ENCODE measurements at places on chromosomes 5 and 9.

DNA sequence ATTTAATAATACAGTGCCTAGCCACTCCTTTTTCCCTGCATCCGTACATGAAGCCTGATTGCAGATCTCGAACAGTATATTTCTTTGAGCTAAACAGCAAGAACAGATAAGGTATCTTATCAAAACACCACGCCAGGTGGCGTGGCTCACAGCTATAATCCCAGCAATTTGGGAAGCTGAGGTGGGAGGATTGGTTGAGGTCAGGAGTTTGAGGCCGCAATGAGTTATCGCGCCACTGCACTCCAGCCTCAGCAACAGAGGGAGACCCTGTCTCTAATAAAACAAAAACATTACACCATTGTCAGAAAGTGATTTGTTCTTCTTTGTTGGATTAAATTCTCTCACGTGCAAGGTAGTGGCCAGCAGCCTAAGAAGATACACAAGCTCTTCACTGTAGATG lies 291.2 kb upstream of the DMRT1 start:
- DNase-seq = no peak

GRCh38 chr9:137030538-137031527 lies 1.1 kb downstream of the FUT7 start:
- DNase-seq = no peak

DNA sequence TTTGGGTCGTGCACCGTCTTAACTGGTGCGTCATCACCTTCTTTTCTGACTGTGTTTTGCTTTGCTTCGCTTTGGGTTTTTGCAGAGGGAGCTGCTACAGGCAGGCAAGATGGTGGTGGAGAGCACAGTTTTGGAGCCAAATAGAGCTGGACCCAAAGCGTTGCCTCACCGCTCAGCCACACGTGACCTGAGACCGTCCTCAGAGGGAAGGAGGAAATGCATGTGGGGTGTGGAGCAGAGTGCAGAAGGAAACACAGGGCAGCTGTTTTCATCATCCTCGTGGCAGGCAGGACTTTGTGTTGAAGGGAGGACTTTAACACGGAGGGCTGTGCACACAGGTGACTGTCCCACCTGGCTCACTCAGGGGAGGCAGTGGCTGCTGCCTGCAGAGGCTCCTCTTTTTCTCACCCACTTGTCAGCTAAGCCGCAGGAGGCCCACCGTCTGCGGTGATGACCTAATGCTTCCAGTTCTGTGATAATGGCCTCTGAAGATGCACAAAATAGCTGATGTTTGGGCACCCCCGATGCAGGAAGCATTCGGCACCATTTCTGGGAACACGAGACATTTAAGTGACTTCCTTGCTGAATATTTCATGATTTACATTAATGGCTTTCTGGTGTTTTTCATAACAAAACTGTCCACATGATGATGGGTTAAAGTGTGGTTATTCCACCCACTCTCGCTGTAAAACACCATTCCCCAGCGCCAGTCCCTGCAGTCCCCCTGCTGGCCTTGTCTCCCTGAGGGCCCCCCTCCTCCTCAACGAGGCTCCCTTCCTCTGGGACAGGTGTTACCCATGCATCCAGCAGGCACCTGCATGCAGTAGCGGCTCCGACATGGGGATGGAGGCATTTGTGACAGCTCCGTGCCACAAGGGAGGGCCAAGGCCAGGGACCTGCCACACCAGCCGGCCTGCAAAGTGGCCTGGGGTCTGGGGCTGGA lies 12.4 kb upstream of the UBAC1 start:
- DNase-seq = no peak

- no peak for DNase-seq
Measured at GRCh38 chr9:92432350-92432749, 8.1 kb upstream of the OMD start.

DNA sequence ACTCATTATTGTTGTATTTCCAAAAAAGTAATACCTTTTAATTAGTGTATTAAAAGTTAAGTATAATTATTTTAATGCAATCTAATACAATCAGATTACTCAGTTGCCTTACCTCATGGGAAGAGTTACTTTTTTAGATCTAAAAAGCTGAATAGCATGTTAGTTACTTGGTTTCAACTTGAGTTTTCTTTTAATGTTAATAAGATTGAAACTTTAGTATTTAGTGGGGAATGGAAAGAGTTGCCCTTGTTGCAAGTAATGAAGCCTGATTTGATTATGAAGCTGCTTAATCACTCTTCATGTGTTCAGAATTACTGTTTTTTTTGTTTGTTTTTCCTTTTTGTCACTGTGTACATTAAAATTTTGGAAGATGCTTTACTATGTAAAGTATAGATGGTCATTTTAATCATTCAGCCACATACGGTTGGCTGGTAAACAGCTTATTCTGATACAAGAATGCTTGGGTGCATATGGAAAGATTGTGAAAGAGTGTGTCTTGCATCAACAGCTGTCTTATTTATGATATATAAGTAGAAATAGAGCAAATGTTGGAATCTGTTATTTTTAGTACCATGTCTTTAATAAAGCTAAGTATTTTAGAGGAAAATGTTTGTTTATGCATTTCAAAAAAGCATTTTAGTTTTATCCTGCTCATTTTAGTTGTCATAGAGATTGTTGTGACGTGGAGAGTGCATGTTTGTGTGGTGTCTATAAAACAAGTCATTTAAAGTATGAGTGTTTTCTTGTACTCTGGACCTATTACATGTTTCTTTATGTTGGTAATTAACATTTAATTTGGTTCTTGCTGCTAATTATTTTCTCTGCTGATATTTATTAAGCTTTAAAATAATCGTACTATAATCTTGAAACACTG lies 36.4 kb downstream of the SREK1 start:
- no peak for DNase-seq
